ENCODE measurements at places on chromosomes 2 and 18.
A peak's percentile ranks its signal among the peaks of the same experiment; 100 is the strongest.

DNA sequence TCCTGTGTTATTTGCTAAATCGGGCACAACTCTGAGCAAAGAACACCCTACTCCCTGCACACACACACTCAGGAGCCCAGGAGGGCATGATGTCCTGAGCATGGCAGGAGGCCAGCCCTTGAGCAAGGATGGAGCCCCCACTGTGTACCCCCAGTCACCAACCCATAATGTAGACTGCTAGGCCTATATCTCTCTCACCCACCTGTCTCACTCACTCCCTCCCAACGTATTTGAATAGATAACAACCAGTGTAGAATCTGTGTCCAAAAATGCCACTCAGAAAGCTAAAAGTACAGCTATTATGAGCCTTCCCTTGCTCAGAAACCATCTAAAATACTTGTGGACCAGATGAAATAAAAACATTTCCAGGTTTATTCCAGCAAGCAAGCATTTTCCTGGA is 29.3 kb downstream of the MERTK start:
- DNase-seq: no peak

- DNase-seq: peak; percentile 30
Observed at GRCh38 chr2:218960309-218961165, 1.1 kb downstream of the CDK5R2 start.

- DNase-seq: no peak
Observed at GRCh38 chr2:38464971-38465788, 88.1 kb upstream of the ATL2 start.

DNA sequence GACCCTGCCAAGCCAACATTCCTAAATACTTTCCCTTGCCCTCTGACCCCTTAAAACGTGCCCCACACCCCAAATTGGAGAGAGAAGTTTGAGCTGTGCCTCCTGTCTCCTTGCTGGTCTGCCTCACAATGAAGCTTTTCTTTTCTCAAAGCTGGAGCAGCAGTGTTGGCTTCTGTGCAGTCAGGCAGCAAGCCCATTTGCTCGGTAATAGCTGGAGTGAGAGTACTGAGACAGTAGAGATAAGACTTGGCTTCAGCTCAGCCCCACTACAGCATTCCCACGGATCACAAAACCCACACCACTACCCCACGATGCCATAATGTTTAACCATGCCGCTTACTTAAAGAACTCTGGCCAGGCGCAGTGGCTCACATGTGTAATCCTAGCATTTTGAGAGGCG is 73.0 kb downstream of the NCAPH start:
- DNase-seq: peak; percentile 83

DNA sequence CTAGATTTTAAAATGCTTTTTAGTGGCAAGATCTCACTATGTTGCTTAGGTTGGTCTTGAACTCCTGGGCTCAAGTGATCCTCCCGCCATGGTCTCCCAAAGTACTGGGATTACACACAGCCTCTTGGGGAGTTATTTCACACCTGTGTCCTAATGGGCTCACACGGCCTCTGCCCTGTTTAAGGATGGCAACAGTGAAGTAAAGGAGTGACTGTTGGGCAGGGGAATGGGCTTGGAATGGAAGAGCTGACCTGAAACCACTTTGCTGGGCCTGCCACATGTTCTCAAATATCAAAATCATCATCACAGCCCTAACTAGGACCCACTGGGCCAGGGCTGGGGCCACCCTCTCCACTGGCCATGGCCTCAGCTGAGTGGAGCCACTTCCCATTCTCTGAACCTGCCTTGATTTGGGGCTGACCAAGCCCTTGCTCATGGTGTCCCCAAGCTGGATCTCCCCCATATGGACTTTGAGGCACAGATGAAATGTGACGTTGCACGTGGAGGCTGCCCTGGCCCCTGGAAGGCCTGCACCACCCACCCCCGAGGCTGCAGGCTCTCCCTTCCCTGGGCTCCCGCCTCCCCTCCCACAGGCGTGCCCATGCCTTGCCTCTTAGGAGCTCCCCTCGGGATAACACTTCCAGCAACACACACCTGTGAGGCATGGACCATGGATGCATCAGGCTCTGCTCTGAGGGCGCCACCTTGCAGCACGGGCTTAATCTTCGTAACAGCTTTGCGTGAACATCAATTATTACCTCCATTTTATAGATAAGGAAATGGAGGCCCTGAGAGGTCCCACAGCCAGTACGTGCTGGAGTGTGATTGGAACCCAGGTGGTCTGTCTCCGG is 71.8 kb upstream of the SMAD7 start:
- DNase-seq: no peak

GRCh38 chr2:128359841-128360240 is 41.2 kb upstream of the HS6ST1 start:
- DNase-seq: no peak

- no peak for DNase-seq
Observed at GRCh38 chr2:205047273-205047839, 502.1 kb downstream of the PARD3B start.

- no peak for DNase-seq
Observed at GRCh38 chr2:1493431-1494126, 80.3 kb downstream of the TPO start.

DNA sequence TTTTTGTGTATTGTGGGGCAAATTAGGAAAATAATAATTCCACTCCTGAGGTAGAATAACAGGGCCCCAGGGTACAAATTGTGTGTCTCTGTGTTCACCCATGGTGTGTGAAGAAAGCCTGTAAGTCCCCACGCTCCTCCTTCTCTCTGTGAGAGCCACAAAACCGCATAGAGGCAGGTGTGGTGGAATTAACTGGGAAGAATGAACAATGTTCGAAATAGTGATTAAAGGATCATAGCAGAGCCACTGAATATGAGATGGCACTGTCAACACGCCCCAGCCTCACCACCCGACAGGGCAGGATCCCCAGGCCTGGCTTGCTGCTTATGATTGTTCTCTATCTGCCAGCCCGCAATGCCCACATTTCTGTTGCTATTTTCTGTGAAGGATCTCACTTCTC is 14.1 kb downstream of the IL1RN start:
- DNase-seq: no peak

GRCh38 chr2:1598041-1598710 is 146.1 kb downstream of the PXDN start:
- DNase-seq: no peak

GRCh38 chr2:72330652-72331051 is 183.0 kb upstream of the CYP26B1 start:
- DNase-seq: peak; percentile 12

DNA sequence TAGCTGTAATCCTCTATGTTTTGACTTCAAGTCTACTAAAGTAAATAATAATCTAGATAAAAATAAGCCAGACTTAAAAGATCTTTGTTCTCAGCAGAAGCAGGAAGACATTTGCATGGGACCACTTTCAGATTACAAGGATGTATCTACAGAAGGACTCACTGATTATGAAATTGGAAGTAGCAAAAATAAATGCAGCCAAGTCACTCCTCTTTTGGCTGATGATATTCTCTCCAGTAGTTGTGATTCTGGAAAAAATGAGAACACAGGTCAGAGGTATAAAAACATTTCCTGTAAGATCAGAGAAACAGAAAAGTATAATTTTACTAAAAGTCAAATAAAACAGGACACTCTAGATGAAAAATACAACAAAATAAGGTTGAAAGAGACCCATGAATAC is 338.4 kb downstream of the ZNF804A start:
- DNase-seq: no peak

DNA sequence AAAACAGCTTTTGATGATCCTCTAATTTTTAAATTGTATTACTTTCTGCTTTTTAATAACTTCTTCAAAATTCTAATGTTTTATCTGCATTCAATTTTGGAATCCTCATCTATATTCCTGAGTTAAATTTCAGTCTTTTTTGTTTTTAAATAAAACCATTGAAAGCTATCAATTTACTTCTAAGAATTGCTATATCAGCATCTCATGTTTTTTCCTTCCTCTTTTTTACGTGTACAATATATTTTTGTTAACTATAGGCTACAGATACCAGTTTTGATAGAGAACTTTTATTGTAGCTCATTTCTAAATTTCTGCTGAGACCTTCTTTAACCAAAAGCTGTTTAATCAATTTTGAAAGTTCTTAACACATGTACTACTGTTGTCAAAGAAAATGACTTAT is 84.5 kb downstream of the SS18 start:
- no peak for DNase-seq
